ENCODE measurements at places on chromosomes 7 and 10.

GRCh38 chr10:133366751-133367150, 6.4 kb downstream of the ECHS1 start:
- DNase-seq, result no peak

GRCh38 chr7:102916426-102916825, 3.6 kb downstream of the LRRC17 start:
- no peak for DNase-seq

DNA sequence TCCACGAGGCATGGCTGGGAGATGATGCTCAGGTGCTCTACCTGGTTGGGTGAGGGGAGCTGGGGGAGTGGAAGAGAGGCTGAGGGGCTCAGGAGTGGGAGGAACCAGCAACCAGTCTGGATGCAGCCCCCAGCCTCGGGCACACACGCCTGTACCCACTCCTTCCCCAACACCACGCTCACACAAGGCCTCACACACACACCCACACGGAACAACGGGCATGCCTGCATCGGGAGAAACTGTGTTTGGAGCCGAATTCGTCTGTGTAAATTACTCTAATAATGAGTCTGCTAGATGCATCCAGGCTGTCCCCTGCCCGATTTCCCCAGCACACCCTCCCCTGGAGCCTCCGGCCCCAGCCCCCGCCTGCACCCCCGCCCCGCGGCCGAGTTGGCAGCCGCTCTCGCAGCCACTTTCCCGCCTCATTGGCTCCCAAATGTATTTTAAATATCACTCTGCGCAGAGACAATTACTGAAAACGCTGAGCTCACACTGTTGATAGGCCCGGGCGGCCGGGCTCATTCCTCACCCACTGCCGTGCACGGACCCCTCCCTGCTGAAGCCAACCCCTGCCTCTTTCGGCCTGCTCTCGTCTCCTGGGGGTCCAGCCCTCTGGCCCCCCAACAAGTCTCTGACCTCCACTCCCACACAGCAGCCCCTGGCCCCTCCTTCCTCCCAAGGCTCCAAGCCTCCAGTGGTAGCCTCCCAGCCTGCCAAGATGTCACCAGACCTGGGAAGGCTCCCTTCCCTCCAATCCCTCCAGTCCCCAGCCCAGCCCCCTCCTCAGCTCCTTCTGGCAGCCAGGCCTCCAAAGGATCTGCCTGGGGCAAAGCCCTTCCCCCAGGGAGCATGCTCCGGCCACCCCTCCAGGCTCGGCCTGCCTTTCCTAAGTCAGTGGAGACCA, 11.1 kb downstream of the H2BK1 start:
- DNase-seq, result no peak

DNA sequence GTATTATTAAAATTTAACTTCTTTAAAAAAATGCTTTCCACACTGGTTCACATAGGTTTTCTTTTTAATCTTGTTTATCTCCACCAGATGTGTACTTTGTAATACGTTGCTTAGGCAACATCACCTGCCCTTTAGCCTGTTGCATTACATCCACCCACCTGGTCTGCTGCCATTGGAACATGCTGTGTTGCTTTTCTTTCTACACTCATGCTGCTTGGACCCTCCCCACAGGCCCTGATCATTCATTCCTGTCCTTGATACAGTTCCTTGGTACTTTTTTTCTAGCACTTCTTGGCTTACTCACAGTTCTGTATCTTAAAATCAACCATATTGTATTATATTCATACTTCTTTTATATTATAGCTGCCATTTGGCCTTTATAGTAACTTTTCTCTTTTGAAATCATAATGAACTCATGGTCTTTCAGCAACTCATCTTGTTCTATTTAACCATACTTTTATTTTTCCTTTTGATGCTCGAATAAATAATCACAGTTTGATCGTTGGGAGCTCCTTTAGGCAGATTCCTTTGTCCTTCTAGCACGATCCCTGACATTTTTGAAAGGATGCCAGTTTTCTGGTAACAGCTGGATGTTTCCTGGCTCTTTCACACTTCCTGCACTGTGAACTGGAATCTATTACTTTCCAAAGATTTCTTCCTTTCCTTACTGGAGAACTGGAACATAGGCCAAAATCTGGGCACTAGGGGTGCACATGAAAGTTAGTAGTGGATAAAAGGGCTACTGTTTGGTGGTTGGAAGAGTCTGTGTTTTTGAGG, 125.1 kb downstream of the CDK14 start:
- no peak for DNase-seq

- no peak for DNase-seq
These were observed 63.9 kb upstream of the LOXL4 start for GRCh38 chr10:98331885-98332284.

DNA sequence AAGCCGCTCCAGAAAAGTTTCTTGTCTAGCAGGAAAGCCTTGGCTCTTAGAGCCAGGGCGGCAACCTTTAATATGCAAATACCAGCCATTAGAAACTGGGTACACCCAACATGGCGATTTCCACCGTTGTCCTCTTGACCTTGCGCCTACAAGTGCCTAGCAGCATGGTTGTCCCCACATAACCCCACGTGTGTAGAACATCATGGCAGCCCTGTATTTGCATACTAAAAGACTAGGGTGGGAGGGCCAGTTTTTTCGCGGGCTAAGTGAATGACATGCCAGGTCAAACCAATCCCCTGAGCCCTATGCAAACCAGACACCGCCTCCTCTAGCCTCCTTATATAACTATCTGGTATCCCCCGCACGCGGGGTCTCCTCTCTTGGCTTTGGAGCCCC, 58.4 kb upstream of the FZD8 start:
- no peak for DNase-seq

DNA sequence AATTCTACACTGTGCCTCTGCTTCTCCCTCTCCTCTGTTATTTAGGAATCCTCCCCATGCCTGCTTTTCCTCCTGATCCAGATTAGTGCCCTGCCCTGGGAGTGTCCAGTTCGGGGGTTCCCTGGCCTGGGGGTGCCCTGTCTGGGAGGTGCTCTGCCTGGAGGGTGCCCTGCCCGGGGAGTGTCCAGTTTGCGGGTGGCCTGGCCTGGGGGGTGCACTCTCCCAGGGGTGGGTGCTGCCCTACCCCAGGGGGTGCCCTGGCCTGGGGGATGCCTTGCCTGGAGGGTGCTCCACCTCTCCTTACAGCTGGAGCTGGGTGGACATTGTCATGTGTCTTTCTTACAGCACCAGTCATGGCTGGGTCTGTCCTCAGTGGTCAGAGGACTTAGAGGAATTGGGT, 20.2 kb downstream of the RAMP3 start:
- DNase-seq, result no peak

GRCh38 chr10:70323697-70324338, 40.0 kb upstream of the NPFFR1 start:
- DNase-seq, result no peak

GRCh38 chr10:90939116-90939515, 18.2 kb upstream of the ANKRD1 start:
- no peak for DNase-seq

- DNase-seq, result no peak
These were observed 25.4 kb upstream of the TM9SF3 start for GRCh38 chr10:96612055-96612830.

- no peak for DNase-seq
These were observed 14.8 kb upstream of the NRP1 start for GRCh38 chr10:33349268-33349667.
